ENCODE measurements at places on chromosomes 5 and 9. TPM values are rescaled to one million over a fixed set of nuclear protein-coding genes. Genes with fewer than 3 reads are reported as not detected.

GRCh38 chr5:177357459-177358351 is at the start of gene RGS14:
TSS of gene RGS14 (plus strand) at chr5:177357924. CDS start at chr5:177358025, 101 bp downstream.
- no peak within 1 kb of the TSS for H3K27ac ChIP-seq
- DNase-seq: no peak
- H3K36me3 ChIP-seq: no peaks in the 10 kb centered on the region
- H3K4me1 ChIP-seq: peaks cover 6% of the 10 kb centered on the region

Gene FAM151B
- 1.9 TPM for total RNA-seq

- H3K4me3 ChIP-seq: peak within 1 kb of the TSS; percentile 93
- H3K27me3 ChIP-seq: no peaks in the 10 kb centered on the region
- peak; percentile 57 for DNase-seq
- H3K36me3 ChIP-seq: no peaks in the 10 kb centered on the region
- peak within 1 kb of the TSS; percentile 96 for H3K27ac ChIP-seq
Measured at GRCh38 chr9:16870596-16871335, at the start of gene BNC2. TSS of gene BNC2 (minus strand) at chr9:16870670. CDS start at chr9:16870648, 22 bp downstream.

DNA sequence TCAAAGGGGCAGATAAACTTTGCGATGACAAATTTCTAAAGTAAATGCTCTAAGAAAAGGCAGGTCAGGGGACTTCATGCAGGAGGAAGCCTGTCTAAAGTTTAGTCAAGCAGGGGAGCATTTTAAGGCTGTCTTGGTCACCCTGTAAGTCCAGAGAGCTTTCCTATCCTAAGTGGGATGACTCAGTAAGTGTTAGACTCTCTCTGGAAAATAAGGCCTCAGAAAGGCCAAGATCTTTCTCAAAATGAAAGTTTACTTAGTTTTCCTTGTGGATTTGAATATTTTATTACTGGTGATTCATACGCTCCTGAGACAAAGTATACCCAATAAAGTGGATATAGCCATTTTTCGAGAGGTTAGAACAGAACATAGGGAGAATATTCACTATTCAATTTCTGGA is 806.9 kb upstream of the CDH9 start:
- DNase-seq: no peak
- no peak overlapping the region for H3K4me3 ChIP-seq
- H3K36me3 ChIP-seq: peaks cover 3% of the 10 kb centered on the region
- H3K27me3 ChIP-seq: no peaks in the 10 kb centered on the region
- H3K27ac ChIP-seq: no peak overlapping the region

Gene NMUR2
- total RNA-seq: 1.9 TPM

Gene MARCHF11
- not detected for total RNA-seq

Gene ZFP2
- 4.0 TPM for total RNA-seq

- no peak for DNase-seq
- no peak overlapping the region for H3K4me3 ChIP-seq
- no peak overlapping the region for H3K27ac ChIP-seq
- peaks cover 7% of the 10 kb centered on the region for H3K4me1 ChIP-seq
Measured at GRCh38 chr5:89117124-89117644, 234.2 kb upstream of the MEF2C start.

DNA sequence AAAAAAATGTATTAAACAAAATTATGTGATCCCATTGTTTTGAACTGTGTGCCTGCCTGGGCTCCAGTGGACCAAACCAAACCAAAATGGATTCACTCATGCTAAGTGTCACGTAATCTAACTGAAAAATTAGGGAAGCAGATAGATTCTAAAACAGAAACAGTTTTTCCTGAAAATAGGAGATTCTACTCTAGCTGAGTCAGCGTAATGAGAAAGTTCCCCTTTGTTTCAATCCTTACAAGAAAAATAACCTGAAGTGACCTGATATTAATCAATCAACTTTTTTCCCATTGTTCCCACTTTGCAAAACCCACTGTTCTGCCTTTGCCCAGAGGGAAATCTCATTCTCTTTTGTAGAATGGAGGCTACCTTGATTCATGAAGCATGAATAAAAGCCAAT is 682.4 kb upstream of the CDH10 start:
- no peak overlapping the region for H3K4me3 ChIP-seq
- DNase-seq: no peak
- H3K27ac ChIP-seq: no peak overlapping the region
- no peaks in the 10 kb centered on the region for H3K27me3 ChIP-seq
- H3K36me3 ChIP-seq: peaks cover 1% of the 10 kb centered on the region
- no peaks in the 10 kb centered on the region for H3K4me1 ChIP-seq

- H3K4me3 ChIP-seq: no peak overlapping the region
- H3K27me3 ChIP-seq: no peaks in the 10 kb centered on the region
- no peak overlapping the region for H3K27ac ChIP-seq
- H3K4me1 ChIP-seq: no peaks in the 10 kb centered on the region
Measured at GRCh38 chr5:72681781-72682180, 134.7 kb upstream of the TNPO1 start.

Gene KIF3A
- 28.2 TPM for total RNA-seq

DNA sequence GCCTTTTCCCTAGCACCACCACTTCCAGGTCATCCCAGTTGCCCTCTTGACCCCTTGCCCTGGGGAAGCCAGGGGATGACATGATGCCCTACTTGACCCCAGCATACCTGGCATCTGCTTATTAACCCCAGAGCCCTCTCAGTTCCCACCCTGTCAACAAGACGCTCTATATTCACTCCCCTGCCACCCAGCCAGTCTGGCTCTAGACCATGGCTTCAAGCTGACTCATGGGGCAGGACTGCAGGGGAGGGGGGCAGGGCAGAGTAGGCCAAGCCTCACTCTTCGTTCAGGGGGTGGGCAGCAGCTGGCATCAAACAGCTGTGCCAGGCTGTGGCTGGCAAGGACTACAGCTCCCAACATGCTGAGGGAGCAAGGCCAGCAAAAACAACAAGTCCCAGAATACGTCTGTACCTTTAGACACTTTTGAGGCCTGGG is 5.3 kb downstream of the ATOSB start:
- peak overlapping the region; percentile 88 for H3K27ac ChIP-seq
- H3K4me1 ChIP-seq: peaks cover 45% of the 10 kb centered on the region
- H3K27me3 ChIP-seq: no peaks in the 10 kb centered on the region
- H3K36me3 ChIP-seq: peaks cover 11% of the 10 kb centered on the region
- DNase-seq: no peak
- peak overlapping the region; percentile 76 for H3K4me3 ChIP-seq

Gene COL5A1
- total RNA-seq: 549 TPM

Data from mesothelial cell of epicardium (in vitro differentiated cells).